Stimulated activated CD8-positive, alpha-beta memory T cell treated with anti-CD3 and anti-CD28 coated beads, Interleukin-12 subunit alpha, Interleukin-12 subunit beta, amount 100 ng/mL, for 1 hour (primary cell): ENCODE measurements at places on chromosomes 1 and 21.

GRCh38 chr1:241696172-241696814, 44.2 kb downstream of the WDR64 start:
- DNase-seq = no peak

DNA sequence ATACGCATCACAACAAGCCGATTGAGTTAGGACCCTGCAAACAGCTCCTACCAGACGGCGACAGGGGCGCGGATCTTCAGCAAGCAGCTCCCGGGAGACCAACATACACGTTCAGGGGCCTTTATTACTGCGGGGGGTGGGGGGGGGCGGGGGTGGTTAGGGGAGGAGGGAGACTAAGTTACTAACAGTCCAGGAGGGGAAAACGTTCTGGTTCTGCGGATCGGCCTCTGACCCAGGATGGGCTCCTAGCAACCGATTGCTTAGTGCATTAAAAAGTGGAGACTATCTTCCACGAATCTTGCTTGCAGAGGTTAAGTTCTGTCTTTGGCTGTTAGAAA, 162.0 kb downstream of the RUNX1 start:
- DNase-seq = no peak

GRCh38 chr1:98068016-98068415, 147.2 kb upstream of the DPYD start:
- DNase-seq = no peak

- DNase-seq = no peak
These were observed 33.5 kb upstream of the HHAT start for GRCh38 chr1:210294999-210295745.

DNA sequence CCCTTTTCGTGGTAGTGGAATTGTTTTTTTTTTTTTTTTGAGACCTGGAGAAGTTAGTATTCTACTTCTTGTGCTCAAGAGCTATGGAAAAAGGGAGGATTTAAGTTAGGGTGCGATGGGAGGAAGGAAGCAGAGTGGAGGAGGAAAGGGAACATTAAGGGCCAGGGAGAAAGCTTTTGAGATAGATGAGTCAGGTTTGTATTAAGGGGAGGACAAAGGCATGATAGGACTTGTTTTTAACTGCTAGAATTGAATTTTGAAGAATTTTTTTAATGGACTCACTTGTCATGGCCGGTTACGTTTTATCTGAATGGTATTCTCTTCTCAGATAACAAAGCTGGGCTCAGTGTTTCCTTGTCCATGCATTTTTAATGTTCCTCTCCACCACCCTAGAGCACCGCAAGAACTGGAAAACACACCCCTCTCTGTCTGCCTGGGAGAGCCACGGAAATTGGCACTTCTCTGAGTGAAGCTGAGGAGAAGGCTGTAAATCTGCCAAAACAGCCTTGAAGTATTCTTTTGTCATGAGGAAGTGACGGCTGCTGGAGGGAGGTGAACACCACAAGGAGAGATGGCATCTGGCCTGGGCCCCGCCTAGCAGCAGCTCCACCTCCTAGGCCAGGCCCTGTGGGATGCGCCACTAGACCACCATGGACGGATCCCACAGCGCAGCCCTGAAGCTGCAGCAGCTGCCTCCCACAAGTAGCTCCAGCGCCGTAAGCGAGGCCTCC, 3.5 kb downstream of the NIPAL3 start:
- DNase-seq = no peak

- no peak for DNase-seq
These were observed 29.0 kb downstream of the SPATA6 start for GRCh38 chr1:48442864-48443619.

DNA sequence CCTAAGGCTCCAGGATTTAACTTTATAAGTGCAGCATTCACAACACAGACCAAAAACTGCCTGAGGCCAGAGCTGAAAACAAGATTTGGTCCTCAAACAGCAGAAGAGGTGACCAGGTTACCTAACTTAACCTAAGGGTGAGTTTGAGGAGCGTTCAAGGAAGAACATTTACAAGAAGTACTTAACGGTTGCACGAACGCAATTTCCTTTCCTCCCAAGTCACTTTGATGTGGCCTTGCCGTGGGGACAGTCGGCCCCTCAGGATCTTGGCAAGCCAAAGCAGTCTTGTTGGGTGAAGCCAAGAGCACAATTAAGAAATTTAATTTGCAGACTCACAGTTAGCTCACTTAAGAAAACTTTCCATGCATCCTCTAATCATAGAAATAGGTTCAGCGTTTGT, 202.6 kb upstream of the COA6 start:
- no peak for DNase-seq

- DNase-seq = no peak
These were observed 159.3 kb downstream of the PEX14 start for GRCh38 chr1:10634075-10634427.
